ENCODE measurements at places on chromosomes 3 and 15.

DNA sequence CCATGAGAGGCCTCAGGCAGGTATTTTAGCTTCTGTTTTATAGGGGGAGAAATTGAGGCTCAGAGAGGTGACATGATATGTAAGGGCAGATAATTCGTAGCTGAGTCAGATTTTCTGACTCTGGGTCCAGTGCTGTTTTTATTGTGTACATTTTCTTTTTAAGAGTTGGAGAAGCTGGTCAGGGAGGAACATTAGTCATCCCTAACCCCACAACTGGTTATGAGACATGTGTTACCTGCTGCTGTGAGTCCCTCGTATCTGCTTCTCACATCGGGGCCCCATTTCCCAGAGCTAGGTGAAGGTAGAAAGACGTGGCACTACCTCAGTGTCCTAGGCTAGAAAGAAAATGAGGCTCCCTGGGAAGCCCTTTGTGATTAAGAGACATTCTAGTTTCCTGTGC lies 28.6 kb downstream of the GALNT15 start:
- DNase-seq: no peak

GRCh38 chr15:77285057-77285997 lies 134.6 kb downstream of the PEAK1 start:
- no peak for DNase-seq

DNA sequence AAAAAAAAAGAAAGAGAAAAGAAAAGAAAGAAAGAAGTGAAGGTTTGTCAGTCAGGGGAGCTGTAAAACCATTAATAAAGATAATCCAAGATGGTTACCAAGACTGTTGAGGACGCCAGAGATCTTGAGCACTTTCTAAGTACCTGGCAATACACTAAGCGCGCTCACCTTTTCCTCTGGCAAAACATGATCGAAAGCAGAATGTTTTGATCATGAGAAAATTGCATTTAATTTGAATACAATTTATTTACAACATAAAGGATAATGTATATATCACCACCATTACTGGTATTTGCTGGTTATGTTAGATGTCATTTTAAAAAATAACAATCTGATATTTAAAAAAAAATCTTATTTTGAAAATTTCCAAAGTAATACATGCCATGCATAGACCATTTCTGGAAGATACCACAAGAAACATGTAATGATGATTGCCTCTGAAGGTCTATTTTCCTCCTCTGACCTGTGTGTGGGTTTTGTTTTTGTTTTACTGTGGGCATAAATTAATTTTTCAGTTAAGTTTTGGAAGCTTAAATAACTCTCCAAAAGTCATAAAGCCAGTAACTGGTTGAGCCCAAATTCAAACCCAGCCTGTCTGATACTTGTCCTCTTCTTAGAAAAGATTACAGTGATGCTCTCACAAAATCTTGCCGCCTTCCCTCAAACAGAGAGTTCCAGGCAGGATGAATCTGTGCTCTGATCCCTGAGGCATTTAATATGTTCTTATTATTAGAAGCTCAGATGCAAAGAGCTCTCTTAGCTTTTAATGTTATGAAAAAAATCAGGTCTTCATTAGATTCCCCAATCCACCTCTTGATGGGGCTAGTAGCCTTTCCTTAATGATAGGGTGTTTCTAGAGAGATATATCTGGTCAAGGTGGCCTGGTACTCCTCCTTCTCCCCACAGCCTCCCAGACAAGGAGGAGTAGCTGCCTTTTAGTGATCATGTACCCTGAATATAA lies 2.0 kb downstream of the B2M start:
- DNase-seq: no peak

- no peak for DNase-seq
These were observed 75.9 kb downstream of the GABRG3 start for GRCh38 chr15:27046880-27047279.

GRCh38 chr15:52735231-52736089 lies 54.7 kb downstream of the ONECUT1 start:
- peak; percentile 44 for DNase-seq

- DNase-seq: no peak
These were observed 18.6 kb downstream of the KPNA4 start for GRCh38 chr3:160546727-160547126.

DNA sequence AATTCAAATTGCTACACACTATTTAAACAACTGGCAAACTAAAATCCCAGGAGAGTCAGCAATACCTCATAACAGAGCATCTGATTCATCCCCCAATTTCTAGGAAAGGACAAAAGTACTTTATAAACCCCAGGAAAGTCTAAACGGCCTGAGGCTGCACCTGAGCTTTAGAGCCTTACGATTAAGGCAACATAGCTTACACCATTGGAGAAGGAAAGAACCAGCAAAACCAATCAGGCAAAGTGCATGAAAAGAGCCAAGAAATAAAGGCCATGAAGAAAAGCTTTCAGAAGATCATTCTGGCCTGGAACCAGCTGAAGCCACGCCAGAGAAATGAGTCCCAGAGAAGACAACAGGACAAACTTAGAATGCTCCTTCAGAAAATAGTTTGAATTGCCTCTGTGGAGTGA lies 48.1 kb downstream of the PTPN9 start:
- no peak for DNase-seq

All from stimulated activated CD8-positive, alpha-beta memory T cell treated with anti-CD3 and anti-CD28 coated beads, Interleukin-4, amount 100 ng/mL, for 4 hours (primary cell).